Aorta (tissue), 5 donors: ENCODE measurements at places on chromosomes 3 and 15. TPM values are rescaled to one million over a fixed set of nuclear protein-coding genes. Genes with fewer than 3 reads are reported as not detected.

DNA sequence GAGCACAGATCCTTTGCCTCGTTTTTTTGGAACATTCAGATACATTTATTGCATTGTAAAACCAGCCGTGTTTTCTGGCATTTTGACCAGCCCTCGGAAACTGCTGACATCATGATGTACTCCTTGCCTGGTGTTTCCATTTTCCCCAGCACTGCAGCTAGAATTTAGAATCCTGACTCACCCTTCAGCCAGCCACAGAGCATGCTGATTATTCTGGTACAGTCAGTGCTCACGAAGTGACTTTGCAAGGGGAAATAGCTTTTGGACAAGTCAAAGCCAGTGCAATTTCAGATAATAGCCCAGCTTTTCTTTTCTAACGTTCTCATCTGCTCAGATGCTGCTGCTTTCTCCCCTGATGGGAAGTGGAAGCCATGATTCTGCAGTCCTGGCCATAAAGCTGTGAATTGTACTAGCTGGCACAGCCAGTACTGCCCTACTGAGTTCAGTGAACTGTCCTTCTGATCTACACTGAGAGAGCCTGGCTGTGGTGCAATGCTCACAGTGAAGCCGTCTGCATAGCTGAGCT lies 12.1 kb upstream of the CNBP start:
- DNase-seq, result peak; percentile 79

The PLA2G4F gene
- total RNA-seq, result not detected

The UROC1 gene
- total RNA-seq, result not detected

- DNase-seq, result no peak
Measured at GRCh38 chr15:52391069-52391468, 95.5 kb upstream of the MYO5C start.

The LEKR1 gene
- 1.3 TPM for total RNA-seq

GRCh38 chr3:37154668-37155314 lies 19.6 kb downstream of the LRRFIP2 start:
- no peak for DNase-seq

- peak; percentile 56 for DNase-seq
Measured at GRCh38 chr15:75023872-75024636, 664 bp downstream of the PPCDC start.

DNA sequence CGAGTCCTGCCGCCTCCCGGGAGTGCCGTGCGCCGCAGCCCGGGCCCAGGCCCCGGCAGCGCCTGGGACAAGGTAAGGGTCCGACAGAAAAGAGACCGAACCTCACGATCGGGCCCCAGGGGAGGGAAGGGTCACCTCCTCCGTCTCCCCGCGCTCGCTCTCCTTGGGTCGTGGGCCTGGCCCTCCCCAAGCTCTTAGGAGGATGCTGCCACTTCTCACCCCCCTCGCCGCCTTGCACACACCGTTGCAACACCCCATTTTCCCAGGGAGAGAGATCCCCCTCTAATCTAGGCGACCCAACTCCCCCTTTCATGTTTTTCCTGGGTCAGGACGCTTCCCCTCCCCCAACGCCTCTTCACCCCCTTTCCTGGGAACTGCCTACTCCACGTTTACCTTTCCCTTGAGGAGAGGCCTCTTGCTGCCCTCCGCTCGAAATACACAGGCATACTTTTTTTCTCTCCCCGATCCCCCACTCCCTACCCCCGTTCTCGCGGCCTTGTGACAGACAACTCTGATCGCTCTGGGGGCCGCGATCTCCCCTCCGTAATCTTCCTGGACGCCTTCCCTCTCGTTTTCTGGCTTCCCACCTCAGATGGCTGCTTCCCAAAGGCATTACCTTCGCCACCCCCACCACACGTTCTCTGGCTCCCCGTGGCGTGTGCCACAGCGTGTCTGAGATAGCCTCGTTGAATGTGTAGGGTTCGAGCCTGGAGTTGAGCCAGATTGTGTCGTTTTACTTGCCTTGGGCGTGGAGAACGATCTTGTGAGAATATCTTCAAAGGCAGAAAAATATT lies 688 bp downstream of the SETD5 start:
- DNase-seq, result peak; percentile 77

- DNase-seq, result no peak
Measured at GRCh38 chr3:191119415-191120295, 79.4 kb upstream of the OSTN start.

DNA sequence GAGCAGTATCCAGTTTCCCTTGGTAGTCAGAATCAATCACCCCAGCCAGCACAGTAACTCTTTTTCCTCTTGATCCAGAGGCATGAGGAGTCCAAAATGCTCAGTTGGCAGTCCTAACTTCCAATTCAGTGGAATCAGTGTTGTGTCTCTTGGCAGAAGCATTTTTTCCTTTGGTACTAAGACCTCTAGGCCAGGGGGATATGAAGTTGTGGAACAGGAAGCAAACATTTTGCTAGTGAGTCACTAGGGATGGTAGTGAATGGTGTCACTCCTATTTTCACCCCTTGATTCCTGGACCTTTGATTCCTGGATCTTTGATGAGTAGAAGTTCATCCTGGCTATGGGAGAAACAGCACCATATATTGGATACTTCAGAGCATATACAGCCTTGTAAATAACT lies 70.5 kb upstream of the ALDH1A3 start:
- DNase-seq, result no peak

DNA sequence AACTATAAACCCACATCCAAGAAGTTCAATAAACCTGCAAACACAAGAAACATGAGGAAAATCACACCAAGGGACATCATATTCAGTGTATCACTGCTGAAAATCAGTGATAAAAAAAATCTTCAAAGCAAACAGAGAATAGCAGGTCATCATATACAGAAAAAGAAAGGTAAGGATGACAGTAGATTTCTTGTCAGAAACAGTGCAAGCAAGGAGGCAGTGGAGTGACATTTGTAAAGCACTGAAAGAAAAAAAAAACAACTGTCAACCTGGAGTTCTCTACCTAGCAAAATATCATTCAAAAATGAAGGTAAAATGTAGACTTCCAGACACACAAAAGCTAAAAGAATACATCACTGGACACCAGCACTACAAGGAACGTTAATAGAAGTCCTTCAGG lies 71.5 kb downstream of the TRPC1 start:
- DNase-seq, result no peak

DNA sequence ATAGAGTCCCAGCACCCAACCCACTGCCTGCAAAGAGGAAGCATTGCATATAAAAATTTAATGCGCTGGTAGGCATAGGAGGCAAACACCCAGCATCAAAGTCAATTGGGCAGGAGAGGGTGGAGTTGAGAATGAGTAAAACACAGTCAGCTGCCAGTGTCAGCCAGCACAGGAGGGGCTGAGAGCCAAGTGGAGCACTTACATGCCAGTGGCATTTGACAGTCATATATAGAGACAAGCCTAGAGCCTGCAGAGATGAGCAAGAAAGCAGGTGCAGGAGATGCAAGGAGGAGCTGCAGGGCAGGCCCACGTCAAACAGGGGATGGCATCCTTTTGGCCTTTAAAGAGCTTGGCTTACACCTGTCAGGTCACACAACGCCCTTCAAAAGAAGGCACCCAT lies 27.6 kb upstream of the ZFAND6 start:
- DNase-seq, result no peak

- DNase-seq, result no peak
Measured at GRCh38 chr15:70062321-70062956, 35.3 kb downstream of the TLE3 start.

DNA sequence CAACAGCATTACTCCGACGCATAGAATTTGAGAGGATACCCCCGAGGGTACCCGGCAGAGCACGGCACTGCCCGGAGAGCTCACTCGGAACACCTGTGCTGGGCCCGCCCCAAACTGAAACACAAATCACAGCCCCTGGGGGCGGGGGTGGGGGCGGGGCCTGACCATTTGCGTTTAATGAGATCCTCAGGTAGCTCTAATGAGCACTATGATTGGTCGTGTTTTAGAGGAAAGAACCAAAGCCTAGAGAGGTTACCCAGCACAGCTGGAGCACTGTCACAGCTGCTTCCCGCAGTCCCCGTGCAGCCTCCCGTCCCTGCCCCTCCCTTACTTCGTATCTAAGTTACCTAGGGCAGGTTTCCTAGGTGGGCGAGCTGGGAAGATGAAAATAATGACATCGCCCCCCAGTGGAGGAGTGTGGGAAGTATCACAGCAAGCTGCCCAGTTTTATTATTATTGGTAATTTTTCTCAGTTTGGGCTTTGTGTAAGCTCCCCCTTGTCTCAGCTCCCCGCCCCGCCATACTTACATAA lies 187.1 kb downstream of the PDE8A start:
- DNase-seq, result no peak

DNA sequence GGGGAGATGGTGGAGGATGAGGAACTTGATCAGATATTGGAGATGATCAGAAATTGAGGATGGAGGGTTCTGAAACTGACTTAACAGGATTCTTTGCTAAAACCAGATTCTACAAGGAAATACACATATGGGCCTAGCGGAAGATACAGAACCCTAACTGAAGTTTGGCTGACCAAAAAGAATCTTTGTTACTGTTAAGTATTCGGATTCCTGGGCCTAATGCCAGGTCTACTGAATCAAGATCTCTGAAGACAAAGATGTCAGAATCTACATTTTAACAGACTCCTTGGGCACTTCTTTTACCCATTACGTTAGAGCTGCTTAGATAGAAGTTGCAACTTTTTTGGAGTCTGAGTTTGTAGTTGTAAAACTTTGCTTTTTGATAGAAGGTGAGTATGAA lies 137.7 kb downstream of the FNDC3B start:
- no peak for DNase-seq

The CFAP20DC gene
- 0.39 TPM for total RNA-seq

The NOX5 gene
- 0.18 TPM for total RNA-seq

DNA sequence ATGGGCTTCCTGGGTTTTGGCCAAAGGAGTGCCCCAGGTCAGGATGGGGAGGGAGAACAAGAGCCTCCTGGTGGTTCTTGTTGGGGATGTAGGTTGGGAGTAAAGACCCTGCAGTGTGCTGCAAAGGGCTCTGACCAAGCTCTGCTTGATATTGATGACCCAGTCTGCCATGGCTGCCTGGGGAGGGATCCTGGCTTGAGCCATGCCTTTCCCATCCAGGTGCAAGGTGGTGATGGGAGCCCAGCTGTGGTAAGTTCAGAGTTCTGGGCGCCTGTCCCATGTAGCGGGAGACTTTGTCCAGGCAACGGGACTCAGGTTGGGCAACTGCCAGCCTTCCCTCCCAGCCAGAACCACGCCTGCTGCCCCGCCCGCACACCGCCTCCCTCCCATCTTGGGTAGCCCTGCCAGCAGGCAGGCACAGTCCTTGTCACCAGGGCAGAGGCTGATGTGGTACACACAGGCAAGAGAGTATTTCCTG lies 2.6 kb downstream of the GNAI2 start:
- DNase-seq, result peak; percentile 91

DNA sequence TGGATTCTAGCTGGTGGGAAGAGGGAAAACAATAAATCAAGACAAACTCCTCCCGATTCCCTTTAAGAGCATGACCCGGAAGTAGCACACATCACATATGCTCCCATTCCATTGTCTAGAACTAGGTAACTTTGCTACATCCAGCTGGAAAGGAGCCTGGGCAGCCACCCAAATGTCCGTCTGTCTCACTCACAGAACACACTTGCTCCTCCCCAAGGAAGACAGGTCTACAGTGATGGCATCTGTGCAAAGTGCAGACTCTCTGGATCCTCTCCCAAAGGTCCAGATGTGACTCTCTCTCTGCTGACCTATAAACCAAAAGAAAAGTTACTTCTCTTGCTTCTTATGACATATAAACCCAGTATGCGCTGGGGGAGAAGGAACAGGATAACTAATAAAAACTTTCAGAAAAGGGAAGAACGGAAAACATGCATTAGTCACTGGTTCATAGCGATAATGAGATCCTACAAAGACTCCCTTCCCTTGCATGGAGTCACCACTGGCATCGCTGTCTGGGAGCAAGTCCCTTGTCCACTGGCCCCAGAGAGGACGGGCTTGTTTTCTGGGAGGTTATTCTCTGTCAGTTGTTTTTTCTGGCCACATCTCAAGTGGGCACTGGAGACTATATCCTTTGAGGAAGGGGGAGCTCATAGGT lies 29.8 kb upstream of the EPHB3 start:
- DNase-seq, result no peak
